Cardiac fibroblast (primary cell): ENCODE measurements at places on chromosomes 5 and 9.

GRCh38 chr5:29218138-29218537 is 1975.3 kb upstream of the CDH6 start:
- no peak for DNase-seq

- peak; percentile 4 for DNase-seq
These were observed 214.2 kb downstream of the TRIM32 start for GRCh38 chr9:116901260-116901659.

DNA sequence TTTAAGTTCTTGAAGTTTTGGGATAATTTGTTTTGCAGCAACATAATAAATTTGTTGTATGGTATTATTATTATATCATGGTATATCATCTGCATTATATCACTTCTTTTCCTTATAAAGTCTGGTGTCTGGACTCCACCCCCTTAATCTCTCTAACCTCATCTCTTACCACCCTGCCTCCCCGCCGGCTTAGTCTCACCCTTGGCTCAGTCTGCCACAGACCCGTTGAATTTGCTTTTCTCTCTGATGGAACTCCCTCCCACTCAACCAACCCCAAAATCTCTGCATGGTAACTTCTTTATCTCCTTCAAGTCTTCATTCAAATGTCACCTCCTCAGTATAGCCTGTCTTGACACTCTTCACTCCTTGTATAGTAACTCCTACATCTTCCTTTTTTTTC is 29.6 kb upstream of the MATR3 start:
- no peak for DNase-seq

DNA sequence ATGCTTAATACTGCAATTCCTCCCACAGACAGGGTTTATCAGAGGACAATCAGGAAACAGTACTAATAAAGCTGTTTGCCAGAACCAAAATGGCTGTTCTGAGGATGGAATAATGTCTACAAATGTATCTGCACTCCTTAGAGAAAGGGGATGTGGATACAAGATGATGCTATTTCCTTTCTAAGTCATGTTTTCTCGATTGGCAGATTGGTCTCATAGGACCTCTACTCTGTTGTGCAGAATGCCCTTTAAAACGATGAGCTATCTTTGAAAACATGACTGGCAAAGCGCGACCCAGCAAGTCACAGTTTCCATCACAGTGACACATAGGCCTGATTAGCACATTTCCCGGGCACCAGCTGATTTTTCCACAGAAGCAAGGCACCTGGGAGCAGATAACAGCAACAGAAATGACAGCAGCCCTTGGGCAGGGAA is 54.0 kb downstream of the AOPEP start:
- DNase-seq, result no peak

- DNase-seq, result no peak
These were observed 1.3 kb downstream of the PROB1 start for GRCh38 chr5:139393497-139394122.
